Transverse colon (tissue), 4 donors: ENCODE measurements at places on chromosomes 5 and 9.
A peak's percentile ranks its signal among the peaks of the same experiment; 100 is the strongest.

- no peak for DNase-seq
Measured at GRCh38 chr5:178236126-178236525, 3.5 kb upstream of the PHYKPL start.

DNA sequence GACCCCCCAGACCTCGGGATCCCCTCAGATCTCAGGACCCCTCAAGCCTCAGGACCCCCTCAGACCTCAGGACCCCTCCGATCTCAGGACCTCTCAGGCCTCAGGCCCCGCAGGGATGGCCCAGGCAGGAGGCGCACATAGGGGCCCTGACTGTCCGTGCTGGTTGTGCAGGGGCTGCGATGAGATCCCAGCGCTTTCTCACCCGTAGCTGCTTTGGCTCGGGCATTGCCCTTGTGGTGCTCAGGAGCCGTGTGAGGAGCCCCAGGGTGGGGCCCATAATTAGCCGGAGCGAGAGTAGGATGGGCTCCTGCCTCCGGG, 680 bp upstream of the LPCAT1 start:
- DNase-seq: peak; percentile 11

DNA sequence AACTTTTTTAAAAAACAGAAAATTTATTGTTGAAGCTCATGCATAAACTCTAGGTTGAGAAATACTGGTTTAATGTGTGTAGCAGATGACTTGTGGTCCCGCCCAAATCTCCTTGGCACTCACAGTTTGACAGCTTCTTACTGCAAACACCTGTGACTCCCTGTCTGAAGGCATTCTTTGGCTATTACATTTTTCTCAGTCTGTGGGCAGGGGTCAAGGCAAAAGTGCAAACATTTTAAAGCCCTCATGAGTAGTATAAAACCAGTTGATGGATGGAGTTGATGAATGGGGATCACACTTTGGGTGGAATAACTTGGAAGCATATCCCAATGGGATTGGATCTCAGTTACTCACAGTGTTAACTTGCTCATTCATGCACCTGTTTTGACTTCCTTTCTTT, 1007.0 kb upstream of the NUDT12 start:
- DNase-seq: no peak

DNA sequence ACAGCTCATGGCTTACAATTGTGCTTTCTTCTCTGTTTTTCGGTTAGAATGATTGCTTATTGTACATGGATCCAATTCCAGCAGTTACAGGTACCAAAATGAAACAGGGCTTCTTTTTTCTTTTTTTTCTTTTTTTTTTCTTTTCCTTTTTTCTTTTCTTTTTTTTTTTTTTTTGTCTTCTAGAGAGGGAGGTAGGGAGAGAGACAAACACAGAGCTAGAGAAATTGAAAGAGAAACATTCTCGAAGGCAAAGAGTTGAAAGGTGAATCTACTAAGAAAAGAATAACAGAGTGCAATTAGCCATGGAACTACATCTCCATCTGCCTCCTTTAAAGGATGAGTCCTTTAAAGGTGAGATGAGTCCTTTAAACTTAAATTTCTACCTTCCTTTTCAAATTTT, 1.0 kb upstream of the EDIL3 start:
- no peak for DNase-seq

DNA sequence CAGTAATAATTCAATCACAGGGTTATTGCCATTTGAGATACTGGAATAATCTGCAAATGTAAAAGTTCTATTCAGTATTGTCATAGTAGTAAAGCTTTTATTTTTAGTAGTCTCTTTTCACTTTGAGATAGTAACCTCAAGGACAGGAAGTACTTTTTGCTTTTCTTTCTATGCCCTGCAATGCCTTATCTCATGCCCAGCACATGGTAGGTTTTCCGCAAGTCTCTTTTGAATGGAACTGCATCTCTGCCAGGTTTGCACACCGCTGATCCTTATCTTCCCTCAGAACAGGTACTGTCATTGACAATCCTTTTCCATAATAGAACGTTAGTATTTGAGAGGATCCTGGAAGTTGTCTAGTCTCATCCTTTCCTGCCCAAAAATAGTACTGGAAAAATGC, 91.8 kb upstream of the IFNK start:
- no peak for DNase-seq

DNA sequence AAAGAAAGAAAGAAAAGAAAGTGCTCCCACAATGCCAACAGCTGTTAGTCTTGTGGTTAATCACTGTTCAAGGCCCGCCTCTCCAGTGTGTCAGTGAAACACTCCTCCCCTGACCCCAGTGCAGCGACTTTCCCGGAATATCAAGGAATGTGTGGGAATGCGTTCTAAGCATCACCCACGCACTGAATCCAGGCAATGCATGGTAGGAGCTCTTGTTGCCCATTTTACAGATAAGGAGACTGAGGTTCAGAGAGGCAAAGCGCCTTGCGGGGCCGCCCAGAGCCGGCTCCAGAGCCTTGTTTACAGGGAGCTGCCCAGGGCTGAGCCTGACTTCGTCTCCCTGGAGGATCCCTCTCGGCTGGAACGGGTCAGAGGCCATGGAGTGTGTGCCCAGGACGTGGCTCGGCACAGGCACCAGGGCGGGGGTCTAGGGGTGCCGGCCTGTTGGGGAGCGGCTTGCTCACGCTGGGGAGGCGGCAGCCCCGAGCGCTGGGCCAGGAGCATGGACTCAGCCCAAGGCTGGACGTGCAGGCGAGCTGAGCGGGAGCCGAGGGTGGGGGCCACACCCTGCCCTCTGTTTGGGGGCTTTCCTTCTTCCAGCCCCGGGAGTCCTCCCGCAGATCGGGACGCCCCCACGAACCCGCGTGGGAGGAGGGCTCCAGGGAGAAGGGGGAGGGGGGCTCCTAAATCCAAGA, 823 bp downstream of the ST6GALNAC6 start:
- DNase-seq: peak; percentile 40

DNA sequence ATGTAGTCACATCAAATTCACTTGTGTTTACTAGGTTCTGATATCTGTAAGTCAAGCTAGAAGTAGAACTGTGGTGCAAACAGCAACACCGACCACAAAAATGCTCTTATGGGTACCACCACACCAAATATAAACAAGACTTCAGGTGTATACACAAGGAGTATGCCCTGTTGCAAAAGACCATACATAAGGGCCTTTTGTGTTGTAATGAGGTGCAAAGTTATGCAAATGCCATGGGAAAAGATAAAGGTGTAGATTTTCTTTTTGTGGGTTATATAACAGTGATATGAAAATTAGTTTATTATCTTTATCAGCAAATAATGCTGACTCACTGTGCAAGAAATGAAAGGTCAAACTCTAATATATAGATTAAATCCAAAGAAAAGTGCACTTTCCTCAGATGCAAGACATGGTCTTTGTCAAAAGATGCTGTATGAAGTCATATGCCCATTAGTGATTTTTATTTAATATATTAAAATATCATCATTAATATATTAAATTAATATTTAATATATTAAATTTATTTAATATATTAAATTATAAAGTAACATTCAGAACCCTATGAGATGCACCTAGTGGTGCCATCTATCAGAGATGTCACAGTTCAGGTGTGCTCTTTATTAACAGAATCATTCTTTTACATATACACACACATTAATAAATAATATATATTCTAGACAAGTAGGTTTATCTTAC, 26.7 kb upstream of the ALDH1A1 start:
- no peak for DNase-seq

GRCh38 chr5:39314591-39314990, 49.7 kb downstream of the C9 start:
- no peak for DNase-seq

DNA sequence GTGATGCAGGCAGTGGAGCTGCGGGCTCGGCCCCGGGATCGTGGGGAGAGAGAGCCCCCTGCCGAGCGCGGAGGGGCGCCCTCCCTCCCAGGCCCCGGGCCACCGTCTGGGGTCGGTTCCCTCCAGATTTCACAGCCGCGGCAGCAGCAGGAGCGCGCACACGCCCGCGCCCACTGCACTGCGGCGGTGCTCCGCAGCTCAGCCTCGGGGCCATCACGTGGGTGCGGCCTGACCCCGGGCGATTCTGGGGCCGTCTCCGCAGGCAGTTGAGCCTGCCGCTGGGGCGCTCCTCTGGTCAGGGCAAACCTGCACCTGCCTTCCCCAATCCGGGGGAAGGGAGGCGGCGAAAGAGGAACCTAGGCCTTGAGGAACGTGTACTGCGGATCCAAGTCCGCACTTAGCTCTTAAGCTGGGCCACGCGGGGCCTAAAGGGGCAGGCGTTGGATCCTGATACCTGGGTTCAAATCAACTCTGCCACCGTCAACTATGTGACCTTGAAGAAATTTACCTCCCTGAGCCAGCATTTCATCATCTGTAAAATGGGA, 9.4 kb upstream of the DELE1 start:
- peak; percentile 71 for DNase-seq

GRCh38 chr9:76136986-76137385, 246.5 kb downstream of the PCSK5 start:
- DNase-seq: no peak

DNA sequence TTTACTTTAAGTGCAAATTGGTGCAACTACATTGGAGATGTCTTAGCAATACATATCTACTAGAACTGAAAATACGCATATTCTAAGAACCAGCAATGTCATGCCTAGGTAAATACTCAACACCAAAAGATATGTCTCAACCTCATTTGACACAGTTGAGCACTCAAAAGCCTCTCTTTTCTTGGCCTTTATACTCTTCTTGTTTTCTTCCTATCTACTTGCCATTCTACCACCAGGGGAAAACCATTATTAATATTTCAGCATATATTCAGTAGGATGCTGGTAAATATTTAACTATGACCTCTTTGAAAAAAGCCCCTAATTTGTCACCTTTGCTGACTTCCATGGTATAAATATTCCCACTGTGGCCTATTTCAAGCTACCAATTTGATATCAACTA, 443.8 kb downstream of the LRRC70 start:
- no peak for DNase-seq

DNA sequence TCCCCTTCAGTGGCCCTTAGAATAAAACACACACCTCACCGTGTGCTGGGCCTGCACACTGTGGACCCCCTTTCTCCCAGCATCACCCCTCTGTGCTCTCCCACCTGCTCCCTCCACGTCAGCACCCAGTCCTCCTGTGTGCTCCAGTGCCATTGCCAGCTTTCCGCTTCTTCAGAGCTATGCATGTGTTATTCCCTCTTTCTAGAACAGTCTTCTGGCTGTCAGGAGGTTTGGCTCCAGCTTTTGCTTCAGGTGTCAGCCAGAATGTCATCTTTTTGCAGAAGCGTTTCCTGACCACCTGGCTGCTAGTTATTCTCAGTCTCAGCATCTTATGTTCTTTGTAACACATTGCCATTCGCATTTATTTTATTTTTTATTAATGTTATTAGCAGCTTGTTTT, 119.7 kb downstream of the TLE4 start:
- DNase-seq: no peak

GRCh38 chr9:135075234-135076142, 12.0 kb upstream of the OLFM1 start:
- DNase-seq: peak; percentile 39

- DNase-seq: no peak
Measured at GRCh38 chr9:14057368-14058324, 256.3 kb downstream of the NFIB start.

DNA sequence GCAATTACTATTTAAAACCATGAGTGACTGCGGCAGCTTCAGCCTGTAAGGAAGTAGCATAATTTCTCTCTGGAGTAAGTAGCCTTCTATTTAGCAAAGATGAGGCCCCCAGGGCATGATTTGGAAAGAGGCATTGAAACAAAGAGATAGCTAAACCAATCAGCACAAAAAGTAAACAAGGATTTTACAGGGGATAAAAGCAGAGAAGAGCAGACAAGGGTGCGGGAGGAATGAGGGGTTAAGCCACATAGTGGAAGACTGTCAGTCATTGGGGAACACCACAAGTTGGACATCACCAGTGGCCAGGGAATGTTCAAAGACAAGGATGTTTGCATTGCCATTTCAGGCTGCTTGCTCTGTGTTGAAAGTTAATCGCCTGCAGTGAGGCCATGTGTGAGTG, 24.0 kb upstream of the C5orf63 start:
- DNase-seq: no peak

DNA sequence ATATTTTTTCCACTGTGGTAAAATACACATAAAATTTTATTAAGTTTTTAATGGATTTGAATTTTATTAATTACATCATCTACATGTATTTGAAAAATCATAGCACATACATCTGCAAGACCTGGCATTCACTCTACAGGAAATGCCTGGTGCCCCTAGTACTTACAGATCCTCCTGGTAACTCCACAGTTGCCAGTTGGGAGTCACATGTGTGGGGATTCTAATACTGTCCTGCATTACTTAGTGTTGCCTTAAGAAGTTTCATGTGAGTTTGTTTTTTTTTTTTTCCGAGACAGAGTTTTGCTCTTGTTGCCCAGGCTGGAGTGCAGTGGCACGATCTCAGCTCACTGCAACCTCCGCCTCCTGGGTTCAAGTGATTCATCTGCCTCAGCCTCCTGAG, 18.1 kb downstream of the KDM3B start:
- no peak for DNase-seq

DNA sequence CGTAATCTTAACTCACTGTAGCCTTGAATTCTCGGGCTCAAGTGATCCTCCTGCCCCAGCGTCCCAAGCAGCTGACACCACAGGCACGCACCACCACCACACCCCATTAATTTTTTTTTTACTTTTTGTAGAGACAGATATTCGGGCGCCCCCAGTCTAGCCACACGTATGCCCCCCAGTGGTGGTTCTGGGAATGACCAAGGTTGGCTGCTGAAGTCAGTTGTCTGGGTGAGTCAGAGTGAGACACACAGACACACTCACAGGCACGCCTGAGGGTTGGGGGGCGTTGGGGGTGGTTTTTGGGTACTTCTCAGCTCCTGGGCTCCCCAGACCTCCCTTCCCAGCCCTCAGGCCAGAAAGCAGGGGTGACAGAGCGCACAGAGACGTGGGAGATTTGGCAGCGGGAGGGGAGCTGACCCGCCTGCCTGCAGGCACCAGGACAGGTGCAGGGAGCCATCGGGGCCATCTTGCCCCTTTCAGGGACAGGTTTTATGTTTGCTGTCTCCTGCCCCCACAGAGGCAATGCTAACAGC, 4.2 kb upstream of the ENTPD8 start:
- DNase-seq: peak; percentile 87

- peak; percentile 81 for DNase-seq
Measured at GRCh38 chr5:122182491-122182921, 53.2 kb downstream of the ZNF474 start.

- DNase-seq: no peak
Measured at GRCh38 chr5:96962540-96962991, 26.7 kb downstream of the LNPEP start.

GRCh38 chr5:4148009-4148408, 552.4 kb downstream of the IRX1 start:
- DNase-seq: no peak

- peak; percentile 65 for DNase-seq
Measured at GRCh38 chr5:14895301-14895700, 23.7 kb upstream of the ANKH start.

GRCh38 chr9:17088566-17088965, 46.3 kb upstream of the CNTLN start:
- no peak for DNase-seq

DNA sequence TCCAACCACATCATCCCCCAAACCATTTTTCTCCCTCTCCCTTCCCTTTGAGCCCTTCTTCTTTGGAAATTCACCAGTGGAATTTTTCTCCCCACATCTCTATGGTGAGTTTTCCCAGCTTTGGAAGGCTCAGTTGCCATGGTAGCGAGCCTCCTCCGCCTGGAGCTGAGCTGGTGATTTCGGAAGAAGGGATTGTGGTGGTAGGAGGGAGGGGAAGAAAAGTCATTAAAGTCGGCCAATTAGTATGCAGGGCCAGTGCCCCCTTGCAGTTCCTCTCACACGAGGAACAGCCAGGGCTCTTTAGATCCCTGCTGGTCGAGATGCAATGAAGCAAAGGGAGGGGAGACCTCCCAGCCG, 322.0 kb downstream of the NTRK2 start:
- DNase-seq: no peak
